ENCODE measurements at places on chromosomes 6 and 20. TPM values are rescaled to one million over a fixed set of nuclear protein-coding genes. Genes with fewer than 3 reads are reported as not detected.

- no peak for DNase-seq
Observed at GRCh38 chr6:91437315-91437729, 850.5 kb upstream of the MAP3K7 start.

DNA sequence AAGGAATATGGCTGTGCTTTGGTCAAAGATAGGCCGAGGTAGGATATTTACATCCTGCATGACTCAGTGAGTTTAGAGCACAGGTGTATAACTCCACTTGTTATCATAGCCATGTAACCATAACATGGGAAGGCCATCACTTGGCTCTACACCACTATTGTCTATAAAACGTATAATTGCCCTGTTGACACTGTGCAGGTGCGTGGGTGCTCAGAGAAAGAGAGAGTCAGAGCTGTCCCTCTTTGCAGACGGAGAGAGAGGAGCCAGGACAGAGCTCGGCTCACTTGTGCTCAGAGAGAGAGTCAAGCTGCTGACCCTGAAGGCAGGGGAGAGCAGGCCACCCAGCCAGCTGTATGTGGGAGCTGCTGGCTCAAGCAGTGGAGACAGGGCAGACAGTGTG lies 46.0 kb downstream of the OR2B6 start:
- peak; percentile 26 for DNase-seq

GRCh38 chr20:37590938-37591490 lies 63.3 kb upstream of the BLCAP start:
- DNase-seq: no peak

DNA sequence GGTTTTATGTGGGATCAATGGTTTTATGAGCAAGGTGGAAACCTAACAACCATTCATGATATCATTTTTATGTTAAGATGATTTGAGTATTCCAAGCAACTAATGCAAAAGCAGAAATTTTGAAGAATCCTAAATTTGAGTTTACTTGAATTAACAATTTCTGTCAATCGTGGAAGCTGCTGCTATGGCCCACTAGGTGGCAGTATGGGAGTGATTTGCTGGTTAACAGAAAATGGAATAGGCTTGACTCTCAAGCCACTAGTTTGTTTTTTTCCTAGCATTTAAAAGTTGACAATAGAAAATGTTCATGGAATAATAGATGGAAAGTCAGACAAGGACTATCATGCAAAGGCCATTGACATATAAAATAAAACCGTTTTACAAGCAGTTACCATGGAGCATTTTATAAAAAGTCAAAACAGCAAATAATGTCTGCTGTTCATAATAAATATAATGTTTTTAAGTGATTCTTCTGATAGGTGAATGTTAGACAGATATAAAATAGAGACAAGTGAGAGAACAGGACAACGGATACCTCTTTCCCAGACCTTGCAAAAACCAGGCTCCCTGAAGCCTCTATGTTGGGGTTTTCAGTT lies 43.0 kb upstream of the TMEM200A start:
- peak; percentile 39 for DNase-seq

DNA sequence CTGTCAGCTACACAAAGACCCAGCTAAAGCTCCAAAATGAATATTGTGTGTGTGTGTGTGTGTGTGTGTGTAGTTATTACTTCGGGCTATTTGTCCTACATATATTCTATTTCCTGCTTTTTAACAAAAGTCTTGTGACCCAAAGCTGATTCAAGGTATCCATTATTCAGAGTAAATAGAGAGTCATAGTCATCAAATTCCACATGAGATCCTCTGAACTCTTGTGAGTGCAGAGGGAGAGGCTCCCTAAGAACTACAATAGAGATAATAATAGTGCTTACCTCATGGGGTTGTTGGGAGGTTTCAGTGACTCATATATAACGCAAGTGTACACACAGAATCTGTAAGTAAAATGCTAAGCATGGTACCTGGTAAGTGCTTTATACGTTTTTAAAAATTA lies 95.6 kb upstream of the SHLD1 start:
- DNase-seq: no peak

DNA sequence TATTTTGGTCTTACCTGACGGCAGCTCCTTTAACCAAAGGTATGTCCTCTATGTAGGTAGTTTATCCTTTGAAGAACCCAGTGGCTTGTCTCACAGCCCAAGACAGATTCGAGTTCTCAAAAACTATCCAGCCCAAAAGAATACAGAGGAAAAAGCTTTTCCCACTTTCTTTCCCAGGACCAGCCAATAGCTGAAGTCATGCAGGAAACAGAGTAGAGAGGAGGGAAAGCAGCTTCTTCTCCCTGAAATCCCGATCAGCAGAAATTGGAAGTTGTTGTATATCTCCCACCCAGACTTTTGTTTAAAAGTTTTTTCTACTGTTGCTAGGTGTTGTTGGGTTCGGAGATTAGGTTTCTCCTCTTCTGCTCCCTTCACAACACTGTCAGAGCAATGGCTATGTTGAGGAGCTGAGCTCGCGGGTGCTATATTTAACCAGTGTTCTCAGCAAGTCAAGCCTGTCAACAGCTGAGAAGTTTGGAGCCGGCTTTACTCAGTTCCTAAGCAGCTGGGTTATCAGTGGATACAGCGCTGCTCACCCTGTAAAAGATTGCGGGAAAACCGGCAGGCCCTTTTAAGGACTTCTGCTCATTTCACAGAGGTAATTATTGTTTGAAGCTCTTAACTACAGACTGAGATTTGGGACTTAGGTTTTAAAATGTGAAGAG lies at the start of gene FILIP1:
Gene FILIP1, minus strand, starts transcription at position 401 of the 665 bp plus-strand sequence. CDS start 78,828 bp downstream, outside the sequence.
- peak; percentile 4 for DNase-seq

DNA sequence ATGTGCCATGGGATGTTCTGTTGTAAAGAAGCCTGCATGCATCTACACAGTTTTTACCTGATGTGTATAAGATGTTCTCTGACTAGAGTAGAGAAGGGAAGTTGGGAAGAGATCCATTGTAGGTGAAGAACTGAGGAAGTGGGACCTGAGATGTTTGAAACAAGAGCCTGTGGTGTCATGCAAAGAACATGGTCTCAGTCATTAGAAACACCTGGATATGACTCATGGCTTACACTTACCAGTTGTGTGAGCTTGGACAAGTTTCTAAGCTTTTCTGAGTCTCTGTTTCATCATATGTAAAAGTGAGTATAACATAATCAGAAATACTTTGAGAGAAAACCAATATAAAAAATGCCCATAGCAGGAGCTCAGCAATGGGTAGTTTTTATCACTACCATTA lies 51.9 kb upstream of the SEC63 start:
- DNase-seq: no peak

GRCh38 chr6:162525181-162525580 lies 202.4 kb downstream of the PRKN start:
- no peak for DNase-seq

GRCh38 chr6:65262241-65262640 lies 444.8 kb downstream of the EYS start:
- no peak for DNase-seq

DNA sequence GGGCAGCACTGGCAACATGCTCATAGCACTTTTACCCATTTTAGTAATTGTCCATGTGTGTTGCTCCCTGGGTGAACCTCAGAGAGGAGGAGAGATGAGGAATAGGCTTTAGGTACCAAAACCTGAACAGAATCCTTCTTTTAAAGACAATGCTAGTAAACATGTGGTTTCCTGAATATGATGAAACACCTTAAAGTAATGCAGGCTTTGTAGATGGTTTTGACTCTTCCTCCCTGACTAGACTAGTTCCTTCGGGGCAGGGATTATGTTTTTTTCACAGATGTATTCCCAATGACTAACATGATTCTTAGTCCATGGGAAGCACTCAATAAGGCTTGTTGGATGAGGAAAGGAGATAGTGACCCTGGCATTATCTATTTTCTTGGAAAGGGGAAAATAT lies 367.6 kb upstream of the JAG1 start:
- DNase-seq: no peak

- no peak for DNase-seq
Observed at GRCh38 chr20:50993876-50994275, 29.0 kb downstream of the KCNG1 start.

GRCh38 chr6:11275598-11275997 lies 43.1 kb upstream of the NEDD9 start:
- peak; percentile 52 for DNase-seq

GRCh38 chr6:24802271-24803059 lies 3.7 kb upstream of the ARMH2 start:
- DNase-seq: no peak

DNA sequence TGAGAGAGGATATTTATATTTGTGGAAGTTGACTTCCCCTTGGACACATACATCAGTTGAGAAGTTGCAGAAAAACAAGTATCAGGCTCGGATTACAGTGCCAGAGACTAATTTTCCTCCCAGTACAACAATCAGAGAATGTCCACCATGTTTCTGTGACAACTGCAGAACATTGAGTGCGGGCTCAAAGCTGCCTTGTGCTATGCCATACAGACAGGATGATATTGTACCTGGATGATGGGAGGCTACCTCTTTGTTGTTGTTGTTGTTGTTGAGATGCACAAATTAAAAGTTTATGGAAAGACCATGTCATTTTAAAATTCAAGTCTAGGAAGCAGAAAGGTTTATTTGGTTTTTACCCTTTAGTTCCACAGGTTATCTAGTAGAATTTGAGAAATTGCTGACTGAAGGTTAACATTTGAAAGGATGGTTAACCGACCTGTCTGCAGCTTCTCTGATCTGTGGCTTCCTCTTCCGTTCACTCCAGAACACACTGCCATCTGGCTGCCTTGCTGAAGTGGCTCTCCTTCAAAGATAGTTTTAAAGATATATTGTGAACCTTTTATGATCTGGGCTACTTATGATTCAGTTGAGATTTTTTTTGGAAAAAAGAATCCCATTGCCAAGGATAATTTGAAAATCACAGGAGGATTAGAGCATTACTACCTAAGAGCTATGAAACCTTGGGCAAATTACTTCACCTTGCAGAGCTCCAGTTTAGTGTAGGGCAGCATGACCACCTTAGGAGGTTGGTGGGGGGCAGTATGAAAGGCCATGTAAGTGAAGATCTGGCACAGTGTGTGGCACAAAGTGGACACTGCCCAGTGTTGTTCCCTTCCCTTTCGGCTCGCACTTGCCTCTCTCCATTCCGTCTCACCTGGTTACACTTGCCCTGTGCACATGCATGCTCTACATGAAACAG lies 15.9 kb downstream of the TMEM200A start:
- no peak for DNase-seq

- no peak for DNase-seq
Observed at GRCh38 chr6:85390775-85391174, 59.1 kb upstream of the NT5E start.

DNA sequence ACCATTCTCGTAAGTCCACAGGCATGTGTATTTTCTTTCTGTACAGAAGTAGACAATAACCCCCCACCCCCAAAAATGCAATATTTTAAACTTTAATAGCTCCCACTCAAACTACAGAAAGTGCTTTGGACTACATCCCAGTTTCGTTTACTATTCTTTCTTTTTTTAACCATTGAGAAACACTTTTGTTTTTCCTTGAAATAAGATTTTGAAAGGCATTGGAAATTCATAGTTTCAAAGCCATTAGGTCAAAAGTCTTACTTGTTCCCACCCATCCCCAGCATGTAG lies 140.0 kb downstream of the KIF16B start:
- no peak for DNase-seq

- DNase-seq: no peak
Observed at GRCh38 chr6:301526-301925, 9.2 kb downstream of the DUSP22 start.

DNA sequence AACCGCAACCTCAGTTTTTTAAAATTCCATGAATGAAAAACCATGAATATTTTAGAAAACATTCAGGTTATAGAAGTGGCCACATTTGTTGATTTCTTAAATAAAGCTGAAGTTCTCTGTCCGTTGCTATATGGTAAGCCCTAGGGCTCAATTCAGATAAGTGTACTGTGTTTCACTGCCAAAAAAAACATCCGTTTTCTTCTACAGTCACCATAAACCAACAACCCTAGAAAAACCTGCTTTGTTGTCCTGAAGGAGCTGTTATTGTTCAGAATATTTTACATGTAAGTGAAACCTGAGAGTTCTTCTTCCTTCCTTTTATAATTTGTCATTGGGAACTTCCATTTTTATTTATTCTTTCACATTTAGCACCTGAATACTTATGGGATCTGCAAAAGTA lies 274.1 kb downstream of the TFAP2A start:
- DNase-seq: no peak

DNA sequence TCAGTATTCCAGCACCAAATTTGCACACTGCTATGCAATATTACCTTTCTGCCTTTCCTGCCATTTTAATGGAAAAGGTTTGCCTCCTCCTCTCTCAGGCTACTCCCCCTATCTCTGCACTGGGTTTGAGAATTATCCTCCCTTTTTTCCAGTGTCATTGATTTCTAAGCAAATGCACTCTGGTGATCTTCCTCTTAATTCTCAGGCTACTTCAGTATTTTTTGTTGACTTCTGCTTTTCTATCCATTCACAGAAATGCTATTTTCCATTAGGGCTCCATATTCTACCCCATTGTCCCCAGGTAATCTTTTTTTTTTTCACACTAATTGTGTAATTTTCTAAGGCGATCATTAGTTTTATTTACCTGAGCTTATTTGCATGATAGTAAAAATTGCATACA lies 144.0 kb downstream of the GJA1 start:
- no peak for DNase-seq

GRCh38 chr6:32973144-32974015 lies 5.0 kb downstream of the BRD2 start:
- DNase-seq: peak; percentile 56

DNA sequence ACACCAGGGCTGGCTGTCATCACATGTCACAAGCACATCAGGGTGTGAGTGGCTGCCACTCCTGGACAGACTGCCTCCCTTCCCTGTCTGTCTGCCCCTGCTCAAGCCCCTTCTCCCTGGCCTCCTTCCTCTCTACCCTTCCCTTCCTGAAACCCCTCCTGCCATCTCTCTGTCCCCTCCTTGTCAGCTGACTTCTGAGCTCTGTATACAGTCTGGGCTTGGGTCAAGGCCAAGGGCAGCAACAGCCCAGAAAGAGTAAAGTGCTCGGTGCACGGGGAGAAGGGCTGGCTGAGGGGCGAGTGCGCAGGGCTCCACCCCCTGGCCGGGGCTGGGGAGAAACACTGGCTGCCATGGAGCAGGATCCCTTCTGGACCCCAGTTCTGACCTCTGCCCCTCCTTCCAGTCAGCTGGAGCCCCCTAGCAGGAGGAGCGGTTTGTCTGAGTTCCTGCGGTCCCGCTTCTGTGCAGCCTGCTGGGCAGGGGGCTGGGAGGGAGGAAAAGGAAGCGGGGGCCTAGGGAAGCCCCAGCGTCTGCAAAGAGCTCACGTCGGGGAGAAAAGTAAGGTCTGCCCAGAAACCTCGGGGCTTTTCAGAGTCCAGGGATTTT lies 2.0 kb downstream of the LKAAEAR1 start:
- DNase-seq: no peak

- DNase-seq: no peak
Observed at GRCh38 chr6:76342611-76343160, 270.2 kb upstream of the IMPG1 start.

The ADTRP gene
- 106 TPM for total RNA-seq

The DNAH8 gene
- total RNA-seq: not detected

The GNAS-AS1 gene
- total RNA-seq: 1.1 TPM

The TINAG gene
- 48.0 TPM for total RNA-seq

The HDGFL1 gene
- not detected for total RNA-seq

The EPHA7 gene
- 0.34 TPM for total RNA-seq

The DPPA5 gene
- total RNA-seq: not detected

The SYNE1 gene
- 30.1 TPM for total RNA-seq

The CRIP3 gene
- 1.4 TPM for total RNA-seq

The CD93 gene
- total RNA-seq: 14.2 TPM

The CD24 gene
- total RNA-seq: 1,898 TPM

The TIAM2 gene
- 5.9 TPM for total RNA-seq

The PLA2G7 gene
- total RNA-seq: 0.70 TPM

The NKAIN2 gene
- 0.12 TPM for total RNA-seq

The APCDD1L gene
- total RNA-seq: 0.50 TPM

The CALHM4 gene
- not detected for total RNA-seq
